Kidney tubule cell (primary cell): ENCODE measurements at places on chromosomes 7 and 10.

- no peak for DNase-seq
Observed at GRCh38 chr7:158633055-158633956, 45.7 kb upstream of the PTPRN2 start.

- DNase-seq: no peak
Observed at GRCh38 chr7:75590373-75591005, 98.4 kb downstream of the SPDYE5 start.

DNA sequence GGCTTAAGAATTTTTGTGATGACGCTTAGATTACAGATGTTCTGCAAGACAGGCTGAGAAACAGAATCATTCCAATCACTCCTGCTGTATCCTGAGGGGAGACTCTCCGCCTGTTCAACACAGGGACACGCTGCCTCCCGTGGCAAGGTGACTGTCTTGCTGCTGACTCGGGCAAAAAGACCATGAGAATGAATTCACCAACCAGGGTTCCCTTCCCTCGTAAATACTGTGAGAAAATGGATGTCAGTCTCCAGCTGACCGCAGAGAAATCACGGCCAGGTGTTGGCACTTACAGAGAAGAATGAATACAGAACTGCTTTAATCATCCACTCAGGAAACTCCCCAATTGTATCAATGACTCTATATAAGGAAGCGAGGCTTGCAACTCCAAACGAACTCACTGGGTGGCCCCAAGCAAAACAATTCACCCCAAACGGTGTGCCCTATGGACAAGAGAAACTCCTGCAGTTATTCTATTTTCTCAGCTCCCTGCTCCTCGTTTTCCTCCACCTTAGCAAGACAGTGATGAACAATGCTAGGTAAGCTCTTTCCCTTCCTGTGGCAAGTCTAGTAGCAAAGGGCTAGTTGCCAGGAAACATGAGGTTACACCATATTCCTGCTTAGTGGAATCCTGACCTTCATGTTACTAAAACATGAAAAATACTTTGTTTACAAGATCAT lies 22.8 kb downstream of the GNA12 start:
- DNase-seq: peak; percentile 93

- DNase-seq: peak; percentile 57
Observed at GRCh38 chr7:101542527-101543241, 86.4 kb downstream of the MYL10 start.

DNA sequence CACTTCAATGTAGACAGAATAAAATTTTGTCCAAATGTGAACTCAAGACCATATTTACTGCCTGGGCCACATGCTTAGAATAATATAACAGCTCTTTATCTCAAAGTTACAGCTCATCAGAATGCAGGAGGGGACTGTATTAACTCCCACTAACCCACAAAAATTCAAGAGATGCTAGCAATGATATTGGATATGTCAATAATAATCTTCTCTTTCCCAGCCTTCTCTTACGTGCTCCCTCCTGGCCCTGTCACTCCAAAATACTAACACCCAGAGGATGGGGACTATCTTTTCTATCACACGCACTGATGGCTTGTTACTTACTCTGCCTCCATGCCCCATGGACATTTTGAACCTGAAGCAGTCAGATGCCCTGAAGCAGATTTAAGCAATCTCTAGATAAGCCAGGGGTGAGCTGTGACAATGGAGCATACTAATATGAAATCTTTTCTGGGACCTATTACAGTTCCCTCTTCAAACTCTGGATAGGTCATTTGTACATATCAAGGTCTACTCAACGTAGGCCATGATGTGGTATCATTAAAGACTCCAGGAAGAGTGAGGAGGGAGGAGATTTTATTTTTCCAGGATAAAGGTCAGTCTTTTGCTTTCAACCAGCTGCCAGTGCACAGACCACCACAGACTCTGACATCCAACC lies 803.0 kb downstream of the GRM8 start:
- DNase-seq: no peak

DNA sequence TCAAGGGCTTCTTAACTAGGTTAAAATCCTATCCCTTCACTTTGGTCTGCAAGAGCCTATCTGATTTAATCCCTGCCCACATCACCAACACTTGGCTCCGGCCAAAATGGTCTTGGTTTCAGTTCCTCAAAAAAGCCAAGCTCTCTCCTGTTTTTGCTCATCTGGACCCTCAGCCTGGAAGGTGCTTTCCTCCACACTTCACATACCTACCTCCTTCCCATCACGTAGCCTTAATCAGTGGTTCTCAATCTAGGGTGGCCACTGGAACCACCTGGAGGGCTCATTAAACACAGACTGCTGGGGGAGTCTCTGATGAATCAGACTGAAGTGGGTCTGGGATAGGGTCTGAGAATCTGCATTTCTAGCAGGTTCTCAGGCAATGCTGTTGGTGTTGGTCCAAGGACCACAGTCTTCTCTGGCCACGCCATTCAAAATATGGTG lies 227.0 kb upstream of the AOAH start:
- no peak for DNase-seq

GRCh38 chr10:87622314-87623004 lies 37.2 kb upstream of the PAPSS2 start:
- DNase-seq: peak; percentile 63

GRCh38 chr10:122657729-122658128 lies 41.9 kb downstream of the C10orf120 start:
- no peak for DNase-seq

- DNase-seq: no peak
Observed at GRCh38 chr7:32943252-32944030, 13.8 kb upstream of the FKBP9 start.

DNA sequence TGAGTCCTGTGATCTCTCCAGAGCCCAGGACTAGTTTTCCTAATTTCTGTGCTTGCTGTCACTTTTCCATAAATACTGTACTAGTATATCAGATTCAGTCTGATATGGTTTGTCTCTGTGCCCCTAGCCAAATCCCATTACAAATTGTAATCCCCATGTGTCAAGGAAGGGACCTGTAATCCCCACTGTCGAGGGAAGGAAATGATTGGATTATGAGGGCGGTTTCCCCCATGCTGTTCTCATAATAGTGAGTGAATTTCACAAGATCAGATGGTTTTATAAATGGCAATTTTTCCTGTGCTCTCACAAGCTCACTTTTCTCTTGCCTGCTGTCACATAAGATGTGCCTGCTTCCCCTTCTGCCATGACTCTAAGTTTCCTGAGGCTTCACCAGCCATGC lies 54.8 kb upstream of the IFRD1 start:
- DNase-seq: no peak

GRCh38 chr10:9188022-9188810 lies 1133.7 kb downstream of the GATA3 start:
- peak; percentile 2 for DNase-seq

GRCh38 chr7:133282094-133282493 lies 29.2 kb downstream of the EXOC4 start:
- no peak for DNase-seq

- DNase-seq: peak; percentile 62
Observed at GRCh38 chr10:112721080-112721698, 228.9 kb upstream of the TCF7L2 start.

GRCh38 chr7:90595342-90595800 lies 750 bp upstream of the CDK14 start:
- no peak for DNase-seq

- no peak for DNase-seq
Observed at GRCh38 chr7:33750177-33750576, 155.2 kb upstream of the BMPER start.

GRCh38 chr7:72603073-72603472 lies 190.9 kb upstream of the CALN1 start:
- no peak for DNase-seq

DNA sequence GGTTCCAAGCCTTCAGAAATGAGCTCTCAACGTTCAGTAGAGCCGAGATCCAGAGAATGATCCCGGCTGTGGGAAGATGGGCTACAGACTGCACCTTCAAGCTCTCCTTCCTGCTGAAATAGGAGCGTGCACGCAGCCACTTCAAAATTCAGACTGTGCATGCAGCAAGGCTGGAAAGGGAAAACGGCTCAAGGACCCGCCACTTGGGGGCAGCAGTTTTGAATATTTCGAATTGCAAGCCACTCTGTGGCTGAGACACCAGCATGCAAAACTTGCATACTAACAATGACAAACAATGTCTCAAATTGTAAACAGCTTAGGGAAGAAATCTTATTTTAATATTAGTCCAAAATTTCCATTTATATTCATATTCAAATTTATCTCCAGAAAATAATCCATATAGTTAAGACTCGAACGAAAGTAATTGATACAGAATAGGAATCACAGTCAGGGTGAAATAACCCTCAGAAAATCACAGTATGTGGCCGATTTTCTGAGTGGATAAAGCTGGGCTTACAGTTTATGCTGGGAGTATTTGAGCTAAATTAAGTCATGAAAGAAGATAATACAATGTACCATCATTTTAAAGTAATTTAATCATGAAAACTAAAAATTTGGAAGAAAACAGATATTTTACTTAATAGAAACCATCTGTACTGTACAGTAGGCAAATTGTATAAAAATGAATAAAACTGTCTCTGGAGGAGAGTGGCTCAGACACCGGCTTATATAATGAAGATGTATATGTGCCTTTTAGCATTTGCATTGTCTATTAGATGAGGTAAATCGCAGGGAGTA lies 137.9 kb upstream of the MKI67 start:
- peak; percentile 59 for DNase-seq

- peak; percentile 86 for DNase-seq
Observed at GRCh38 chr7:73833251-73833919, 2.6 kb downstream of the CLDN4 start.

DNA sequence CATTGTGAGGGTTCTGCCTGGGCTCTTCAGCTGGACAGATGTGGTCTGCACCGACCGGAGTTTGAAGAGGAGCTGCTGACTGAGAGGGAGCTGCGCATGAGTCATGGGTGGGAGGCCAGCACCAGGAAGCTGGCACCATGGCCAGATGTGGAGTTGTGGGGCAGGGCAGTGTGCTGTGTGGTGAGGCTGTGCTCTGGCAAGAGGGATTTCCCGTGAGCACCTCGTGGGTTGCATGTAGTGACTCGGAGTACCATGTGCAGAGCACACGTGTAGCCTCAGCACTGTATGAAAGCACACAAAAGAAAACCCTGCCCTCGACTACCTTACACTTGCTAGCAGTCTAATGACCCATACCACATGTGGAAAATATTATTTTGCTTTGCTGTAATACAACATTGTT lies 103.4 kb downstream of the WNT2 start:
- peak; percentile 6 for DNase-seq

GRCh38 chr7:31407178-31407676 lies 66.7 kb upstream of the NEUROD6 start:
- no peak for DNase-seq

DNA sequence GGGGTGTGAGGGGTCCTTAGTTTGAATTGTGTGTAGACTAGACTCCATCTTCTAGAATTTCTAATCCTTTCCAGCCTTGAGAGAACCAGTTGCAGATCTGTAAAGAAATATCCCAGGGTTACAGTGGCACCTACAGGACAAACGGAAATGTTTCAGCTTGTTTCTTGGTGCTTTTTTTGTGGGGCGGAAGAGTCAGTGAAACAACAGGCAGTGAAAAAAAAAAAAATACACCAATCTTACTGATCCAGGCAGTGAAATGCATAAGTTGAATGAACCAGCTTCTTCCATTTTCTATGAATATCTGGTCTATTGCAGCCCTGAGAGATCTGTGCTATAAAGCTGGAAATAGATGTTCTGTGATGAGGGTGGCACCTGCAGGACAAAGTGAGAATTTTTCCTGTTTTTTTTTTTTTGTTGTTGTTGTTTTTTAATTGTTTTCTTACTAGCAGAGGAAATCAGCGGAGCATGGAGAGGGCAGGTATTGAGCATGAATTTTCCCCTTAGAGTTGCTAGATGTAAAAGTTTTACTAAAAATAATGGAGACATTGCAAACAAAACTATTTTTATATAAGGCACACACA lies 81.9 kb upstream of the DYNC1I1 start:
- DNase-seq: peak; percentile 61

DNA sequence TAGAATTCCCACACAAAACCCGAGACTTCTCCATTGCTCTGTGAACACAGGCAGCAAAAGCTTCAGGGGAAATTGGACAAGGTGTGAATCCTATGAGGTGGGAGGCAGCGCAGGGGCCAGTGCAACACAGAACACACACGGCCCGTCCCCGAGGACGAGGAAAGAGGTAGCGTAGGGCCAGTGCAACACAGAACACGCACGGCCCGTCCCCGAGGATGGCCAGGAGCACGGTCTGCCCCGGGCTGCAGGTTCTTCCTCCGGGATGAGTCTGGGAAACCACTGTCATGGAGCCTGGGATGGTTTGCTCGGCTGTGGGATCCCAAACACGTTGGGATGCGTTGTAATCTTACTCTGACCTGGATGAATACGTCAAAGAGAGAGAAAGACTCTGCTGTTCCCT lies 432.1 kb downstream of the GLRX3 start:
- DNase-seq: no peak

GRCh38 chr10:72124989-72125388 lies 36.6 kb upstream of the SPOCK2 start:
- DNase-seq: peak; percentile 49

DNA sequence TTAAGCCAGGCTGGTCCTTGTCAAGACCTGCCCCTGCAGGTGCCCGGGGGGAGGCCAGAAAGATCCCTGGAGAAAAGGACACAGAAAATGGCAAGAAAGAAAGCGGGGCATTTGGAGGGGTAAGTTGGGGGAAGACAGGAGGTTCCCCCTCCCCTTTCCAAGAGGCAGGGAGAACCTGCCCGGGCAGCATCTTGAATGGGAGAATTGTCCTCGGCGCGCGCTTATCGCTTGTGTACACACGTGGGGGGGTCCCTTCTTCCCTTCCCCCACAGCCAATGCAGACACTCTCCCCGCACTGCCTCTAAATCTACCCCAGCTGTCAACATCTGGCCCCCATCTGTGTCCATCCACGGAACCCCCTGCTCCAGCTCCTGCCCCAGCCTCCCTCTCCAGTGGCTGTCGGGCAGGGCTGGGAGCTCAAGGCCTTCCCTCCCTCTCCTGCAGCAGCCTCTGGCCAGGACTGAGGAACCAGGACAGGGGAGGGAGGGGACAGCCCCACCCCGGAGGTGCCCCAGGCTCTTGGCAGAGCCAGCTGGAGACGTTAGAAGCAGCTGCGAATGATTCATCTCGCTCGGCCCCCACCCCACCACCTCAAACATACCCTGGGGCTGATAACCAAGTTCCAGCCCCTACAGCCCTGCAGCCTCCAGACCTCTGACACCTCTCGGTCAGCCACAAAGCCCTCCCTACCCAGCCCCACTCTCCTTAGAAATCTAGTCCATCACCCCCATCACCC lies 25.3 kb downstream of the EPHB4 start:
- peak; percentile 46 for DNase-seq

- no peak for DNase-seq
Observed at GRCh38 chr7:19491371-19491770, 217.5 kb downstream of the POLR1F start.

DNA sequence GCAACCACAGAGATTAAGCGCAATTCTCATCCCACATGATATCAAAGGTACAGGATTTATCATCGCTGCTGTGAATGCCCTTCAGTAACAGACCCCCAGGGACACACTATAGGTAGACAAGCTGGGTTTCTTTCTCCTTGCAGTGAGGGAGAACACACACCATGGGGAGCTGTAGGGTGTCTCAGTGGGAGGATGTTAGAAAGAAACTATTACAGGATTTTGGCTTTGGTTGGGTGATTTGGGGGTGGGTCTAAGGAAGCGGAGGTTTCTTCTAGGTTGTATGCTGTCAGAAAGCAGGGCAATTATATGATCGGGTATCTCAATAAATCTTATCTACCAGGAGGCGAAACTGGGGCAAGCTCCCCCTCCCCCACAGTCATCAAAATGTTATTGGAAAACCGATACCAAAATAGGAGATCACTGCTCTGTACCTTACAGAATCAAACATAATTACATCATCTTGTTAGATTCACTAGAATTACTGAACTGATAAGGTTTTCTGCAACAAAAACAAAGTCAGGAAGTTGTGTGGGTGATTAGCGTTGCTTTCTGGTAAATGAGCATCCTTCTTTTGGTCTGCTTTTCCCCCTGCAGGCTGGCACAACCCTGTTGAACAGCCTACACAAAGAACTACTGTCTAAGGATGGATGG lies 209.7 kb downstream of the TEX36 start:
- no peak for DNase-seq
